ENCODE measurements at places on chromosomes 4 and X.

DNA sequence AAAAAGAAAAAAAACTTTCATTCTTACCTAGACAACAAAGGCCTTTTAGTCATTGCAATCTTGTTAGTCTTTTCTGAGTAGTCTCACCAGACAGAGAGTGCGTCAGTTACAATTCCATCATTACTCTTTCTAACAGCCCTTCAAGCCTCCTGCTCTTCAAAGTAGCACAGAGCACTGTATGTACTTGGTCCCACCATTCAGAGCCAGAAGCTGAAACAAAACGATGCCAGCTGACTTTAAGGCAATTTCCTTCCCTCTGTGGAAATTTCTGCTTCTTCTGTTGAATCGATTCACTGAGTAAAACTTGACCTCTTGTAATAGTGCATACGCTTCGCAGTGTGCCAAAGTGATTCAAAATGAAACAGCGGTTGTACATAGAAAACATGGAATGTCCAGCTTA lies 57.7 kb upstream of the TENM3 start:
- ATAC-seq, result no peak

DNA sequence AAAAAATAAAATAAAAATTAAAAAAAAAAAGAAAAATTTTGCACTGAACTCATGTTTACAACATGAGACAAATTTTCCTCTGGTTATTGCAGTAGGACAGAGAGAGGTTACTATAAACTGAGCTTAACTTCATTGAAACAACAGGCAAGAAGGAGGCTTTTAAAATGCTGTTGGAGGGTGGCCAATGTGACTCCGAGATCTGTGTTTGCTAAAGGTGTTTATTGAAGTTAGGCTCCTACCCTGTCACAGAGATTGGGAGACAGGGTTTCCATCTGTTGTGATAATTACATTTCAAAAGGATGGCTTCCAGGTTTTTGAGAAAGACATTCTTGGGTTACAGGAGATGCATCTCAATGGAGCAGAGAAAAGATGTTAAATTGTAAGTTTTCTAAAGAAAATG lies 370.5 kb upstream of the HS3ST1 start:
- ATAC-seq, result no peak

DNA sequence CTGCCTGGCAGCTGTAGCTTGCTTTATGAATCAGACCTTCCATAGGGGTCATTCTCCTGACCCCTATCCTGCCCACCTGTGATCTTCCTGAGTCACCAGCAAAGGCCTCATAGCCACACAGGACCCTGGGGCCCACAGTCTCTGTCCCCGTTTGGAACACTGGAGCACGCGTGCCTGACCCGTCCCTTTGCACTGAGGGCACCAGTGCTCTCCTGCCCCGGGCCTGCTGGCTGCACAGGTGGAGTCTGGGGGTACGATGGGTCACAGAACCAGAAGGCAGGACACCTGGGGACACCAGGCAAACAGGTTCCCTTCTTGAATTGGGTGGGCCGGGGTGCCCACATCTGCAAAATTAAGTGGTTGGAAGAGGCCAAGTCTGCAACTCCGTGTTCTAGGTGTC lies 97.2 kb downstream of the CPZ start:
- ATAC-seq, result no peak

DNA sequence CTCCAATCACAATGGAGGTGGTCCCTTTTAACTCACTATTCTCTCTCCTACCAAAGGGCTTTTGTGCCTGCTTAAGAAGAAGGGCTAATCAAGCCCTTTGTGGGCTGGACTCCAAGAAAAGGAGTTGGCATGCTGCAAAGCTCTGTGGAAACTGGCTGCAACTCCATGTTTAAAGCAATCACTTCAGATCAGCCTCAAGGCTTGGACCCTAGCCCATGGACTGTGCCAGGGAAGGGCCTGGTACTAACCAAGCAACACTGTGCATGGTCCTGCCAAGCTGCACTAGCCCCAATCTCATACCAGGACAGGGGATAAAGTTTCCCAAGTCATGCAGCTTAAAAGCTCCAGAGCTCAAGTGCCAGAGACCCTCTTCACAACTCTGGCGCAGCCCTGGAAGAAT lies 86.7 kb downstream of the ATP8A1 start:
- ATAC-seq, result peak; percentile 35

GRCh38 chrX:149903889-149904748 lies 23.1 kb downstream of the MAGEA8 start:
- ATAC-seq, result peak; percentile 72

All from SK-N-SH treated with all-trans-retinoic acid at 6 μM for 48 hours (cell line).